ENCODE measurements at places on chromosomes 6 and 20.

DNA sequence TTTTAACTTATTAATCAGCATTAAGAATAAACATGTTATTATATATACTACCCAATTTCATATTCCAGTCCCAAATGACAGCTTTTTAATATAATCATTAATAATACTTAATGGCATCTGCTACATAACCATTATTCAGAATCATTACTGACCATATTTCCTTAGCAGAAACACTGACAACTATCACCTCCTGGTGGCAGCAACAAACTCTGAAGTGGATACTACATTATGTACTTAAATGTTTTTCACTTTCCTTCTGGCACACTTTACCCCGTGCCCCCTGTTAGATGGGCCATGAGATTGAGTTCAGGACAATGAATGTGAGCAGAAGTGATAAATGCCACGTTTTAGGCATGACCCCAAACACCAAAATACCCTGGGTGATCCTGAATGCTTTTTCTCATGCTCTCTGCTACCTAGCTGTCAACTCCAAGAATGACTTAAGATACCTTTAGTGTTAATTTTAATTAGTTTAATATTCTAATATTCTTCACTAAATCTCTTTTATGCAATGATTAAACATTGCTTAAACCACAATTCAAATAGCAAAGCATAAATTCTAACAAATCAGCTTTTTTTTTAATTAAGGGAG is 77.1 kb downstream of the LMBRD1 start:
- no peak for DNase-seq

DNA sequence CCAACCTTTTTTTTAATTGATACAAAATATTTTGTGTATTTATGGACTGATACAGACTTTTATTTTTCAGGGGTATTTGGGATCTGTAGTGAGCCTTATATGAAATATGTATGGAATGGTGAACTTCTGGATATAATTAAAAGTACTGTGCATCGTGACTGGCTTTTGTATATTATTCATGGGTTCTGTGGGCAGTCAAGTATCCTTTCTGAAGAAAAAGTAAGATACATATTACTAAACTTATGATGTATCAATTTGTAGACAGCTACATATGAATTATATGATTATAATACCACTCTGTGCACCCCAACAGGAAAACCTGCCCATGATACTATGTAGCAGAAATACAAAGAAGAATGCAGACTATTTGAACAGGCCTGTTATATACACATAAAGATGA is 47.2 kb downstream of the FIG4 start:
- DNase-seq = no peak

- no peak for DNase-seq
Measured at GRCh38 chr6:30886897-30887255, 2.6 kb downstream of the DDR1 start.

DNA sequence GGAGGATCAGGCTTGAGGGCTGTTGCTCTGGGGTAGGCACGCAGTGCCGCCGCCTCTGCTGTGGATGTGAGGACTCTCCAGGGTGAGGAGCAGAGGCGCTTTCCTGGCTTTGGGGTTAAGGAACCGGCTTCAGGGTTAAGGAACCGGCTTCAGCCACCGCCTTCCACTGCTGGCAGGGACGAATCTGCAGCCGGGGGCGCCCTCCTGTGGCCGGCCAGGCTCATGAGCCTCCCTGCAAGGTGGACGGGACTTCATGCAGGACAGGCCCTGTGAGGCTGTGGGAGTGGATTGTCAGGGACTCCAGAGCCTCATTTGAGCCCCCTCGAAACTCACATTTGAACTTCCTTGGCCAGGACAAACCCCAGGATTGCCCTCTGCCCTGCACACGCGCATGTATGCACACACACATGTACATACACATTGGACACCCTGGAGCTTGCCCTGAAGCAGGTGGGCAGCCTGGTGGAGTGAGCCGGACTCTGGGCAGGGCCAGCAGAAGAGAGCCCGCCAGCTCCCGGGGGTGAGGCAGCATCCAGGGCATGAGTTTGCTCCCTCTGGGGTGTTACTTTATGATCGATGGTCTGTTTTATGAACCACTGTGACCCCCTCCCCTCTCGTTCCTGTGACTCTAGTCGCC is 146.9 kb downstream of the PHACTR3 start:
- DNase-seq = no peak

- no peak for DNase-seq
Measured at GRCh38 chr20:33812908-33813462, 1.8 kb downstream of the CHMP4B start.

- no peak for DNase-seq
Measured at GRCh38 chr20:9397928-9398327, 116.5 kb upstream of the LAMP5 start.

GRCh38 chr6:134619077-134619476 is 301.2 kb upstream of the SGK1 start:
- DNase-seq = no peak

- no peak for DNase-seq
Measured at GRCh38 chr20:57236813-57237584, 29.4 kb downstream of the BMP7 start.

DNA sequence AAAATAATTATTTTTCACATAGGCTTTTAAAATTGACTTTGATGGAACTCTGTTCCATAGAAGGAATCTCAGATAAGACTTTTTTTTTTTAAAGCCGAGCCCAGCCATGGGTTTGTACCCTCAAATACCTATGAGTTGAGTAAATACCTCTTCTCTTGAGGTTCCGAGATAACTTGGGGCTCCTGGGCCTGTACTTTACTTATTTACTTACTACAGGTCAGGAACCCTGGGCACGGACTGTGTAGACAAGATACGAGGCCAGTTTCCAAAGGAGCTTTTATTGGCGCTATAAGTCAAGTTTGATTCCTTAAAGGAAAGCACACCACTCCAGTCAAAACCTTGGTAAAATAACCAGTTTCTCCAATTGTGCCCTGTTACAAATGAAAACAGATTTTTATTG is 7.5 kb downstream of the AFG1L start:
- no peak for DNase-seq

GRCh38 chr20:2463616-2464365 is 6.8 kb downstream of the SNRPB start:
- DNase-seq = no peak
